ENCODE measurements at places on chromosomes 1 and 21. TPM values are rescaled to one million over a fixed set of nuclear protein-coding genes. Genes with fewer than 3 reads are reported as not detected.

DNA sequence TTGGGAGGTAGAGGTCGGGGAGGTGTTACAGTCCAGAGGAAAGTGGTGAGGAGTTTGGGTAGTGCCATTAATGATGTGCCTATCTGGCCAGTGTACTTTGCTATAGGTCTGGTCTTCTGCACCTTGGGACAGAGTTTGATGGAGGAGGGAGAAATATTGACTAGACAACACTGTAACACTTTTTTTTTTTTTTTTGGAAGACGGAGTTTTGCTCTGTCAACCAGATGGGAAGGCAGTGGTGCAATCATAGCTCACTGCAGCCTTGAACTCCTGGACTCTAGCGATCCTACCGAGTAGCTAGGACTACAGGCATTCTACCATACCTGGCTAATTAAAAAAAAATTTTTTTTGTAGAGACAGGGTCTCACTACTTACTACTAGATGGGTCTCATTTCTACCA, 1.9 kb downstream of the SCP2 start:
- no peak for DNase-seq

The BCL10 gene
- total RNA-seq = 8.7 TPM

DNA sequence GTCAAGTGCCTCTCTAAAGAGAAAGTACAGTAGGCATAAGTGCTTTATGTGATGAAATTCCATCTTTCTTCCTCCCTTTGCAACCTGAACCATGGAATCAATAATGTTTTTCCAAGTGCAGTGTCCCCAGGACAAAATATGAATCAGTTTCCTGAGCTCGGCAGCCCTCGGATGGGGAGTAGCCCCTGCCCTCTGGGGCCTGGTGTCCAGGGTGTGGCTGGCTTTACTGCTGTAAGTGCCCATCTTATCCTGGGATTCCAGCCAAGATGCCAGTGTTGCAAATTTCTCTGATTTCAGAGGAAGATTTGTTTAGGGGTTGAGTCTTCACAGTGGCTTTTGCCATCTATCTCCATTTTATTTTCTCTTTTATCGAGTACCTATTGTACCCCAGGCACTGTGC, 40.5 kb upstream of the SRP9 start:
- DNase-seq = no peak

DNA sequence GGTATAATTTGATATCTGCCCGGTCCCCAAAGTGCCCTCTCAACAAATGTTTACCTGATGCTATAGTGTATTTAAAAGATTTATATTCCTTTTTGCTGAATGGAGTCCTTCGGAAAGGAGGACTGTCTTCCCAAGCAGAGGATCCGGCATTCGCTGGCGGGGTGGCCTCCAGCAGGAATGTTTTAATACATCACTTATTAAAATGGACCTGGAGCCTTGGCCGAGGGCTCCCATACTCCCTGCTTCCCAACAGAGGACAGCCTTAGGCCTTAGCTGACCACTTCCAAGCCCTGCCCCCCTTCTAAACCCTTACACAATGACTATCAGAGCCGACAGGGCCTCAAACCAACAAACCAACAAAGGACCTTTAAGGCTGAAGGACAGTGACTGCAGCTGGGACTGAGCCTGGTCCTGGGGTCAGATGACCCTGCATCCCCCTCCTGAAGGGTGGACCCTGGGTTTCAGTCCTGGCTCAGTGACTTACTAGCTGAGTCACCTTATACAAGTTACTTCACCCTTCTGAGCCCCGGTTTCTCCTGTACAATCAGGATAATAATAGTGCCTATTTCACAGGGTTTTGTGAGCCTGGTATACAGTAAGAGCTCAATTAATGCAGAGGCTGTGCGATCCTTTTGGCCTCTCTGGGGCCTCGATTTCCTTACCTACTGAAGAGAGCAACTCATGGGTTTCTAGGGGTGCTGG, 5.6 kb downstream of the CAMK2N1 start:
- DNase-seq = no peak

The MYBPH gene
- not detected for total RNA-seq
